ENCODE measurements at places on chromosomes 4 and X.

- no peak for DNase-seq
Observed at GRCh38 chrX:118595501-118596042, 100.0 kb downstream of the DOCK11 start.

GRCh38 chrX:147174591-147174990 lies 360.0 kb upstream of the CXorf51A start:
- DNase-seq, result no peak

- no peak for DNase-seq
Observed at GRCh38 chrX:11665168-11666111, at the start of gene ARHGAP6. Gene ARHGAP6, minus strand, starts transcription at chrX:11665920. Its CDS starts 1,092 bp downstream, at chrX:11664828.

DNA sequence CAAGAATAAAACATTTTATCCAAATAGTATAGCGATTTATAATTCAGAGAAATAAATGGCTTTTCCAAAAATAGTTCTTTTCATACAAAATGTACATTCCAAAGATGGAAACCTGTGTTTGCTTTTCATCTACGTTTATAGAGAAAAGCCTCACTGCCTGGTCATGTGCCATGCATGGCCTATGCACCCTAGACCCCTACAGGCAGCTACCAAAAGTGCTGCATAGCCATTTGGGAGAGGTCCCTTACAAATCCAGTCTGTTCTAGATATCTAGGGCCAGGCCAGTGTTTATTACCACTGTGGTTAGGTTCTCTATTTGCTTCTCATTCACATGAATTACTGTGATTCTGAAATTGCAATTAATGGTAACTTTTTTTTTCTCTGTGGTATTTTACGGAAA lies 17.2 kb downstream of the HMGB2 start:
- no peak for DNase-seq

DNA sequence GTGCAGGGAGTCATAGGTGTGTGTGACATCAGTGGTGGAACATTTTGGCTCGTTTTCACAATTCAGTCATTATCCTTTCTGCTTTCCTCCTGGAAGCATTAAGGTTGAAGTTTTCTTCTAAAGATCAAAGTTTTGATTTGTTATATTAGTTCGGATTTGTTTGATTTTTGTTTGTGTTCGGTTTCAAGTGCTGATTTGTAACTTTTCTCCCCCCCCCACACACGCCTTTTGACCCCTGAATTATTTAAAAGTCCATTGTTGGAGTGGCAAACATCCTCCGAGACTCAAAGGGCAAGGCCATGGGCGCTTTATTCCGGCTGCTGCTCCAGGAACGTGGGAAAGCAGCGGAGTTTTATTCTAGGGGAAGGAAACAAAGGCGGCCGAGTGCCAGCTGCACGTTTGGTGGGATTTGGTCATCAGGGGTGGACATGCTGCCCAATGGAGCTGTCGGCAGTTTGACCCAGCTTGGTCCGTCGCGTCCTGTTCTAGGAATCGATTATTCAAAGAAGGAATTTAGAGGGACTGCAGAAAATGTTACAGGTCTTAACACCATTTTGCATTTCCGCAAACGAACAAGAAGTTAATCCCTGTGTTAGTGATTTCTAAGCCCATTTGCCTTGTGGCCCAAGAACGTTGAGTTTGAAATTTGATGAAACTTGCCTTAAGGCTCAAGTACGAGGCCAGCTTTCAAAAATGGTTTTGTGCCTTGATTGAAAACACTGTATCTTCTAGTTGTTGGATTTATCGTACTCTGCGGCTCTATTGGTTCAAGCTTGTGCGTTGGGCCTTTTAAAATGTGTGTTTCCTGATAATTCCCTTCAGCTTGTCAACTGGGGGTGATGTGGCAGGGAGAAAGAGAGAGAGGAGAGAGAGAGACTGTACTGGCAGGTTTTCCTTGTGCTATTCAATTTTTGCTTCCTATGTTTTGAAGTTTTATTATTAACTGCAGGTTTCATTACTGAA lies 565 bp upstream of the ZNF41 start:
- no peak for DNase-seq

DNA sequence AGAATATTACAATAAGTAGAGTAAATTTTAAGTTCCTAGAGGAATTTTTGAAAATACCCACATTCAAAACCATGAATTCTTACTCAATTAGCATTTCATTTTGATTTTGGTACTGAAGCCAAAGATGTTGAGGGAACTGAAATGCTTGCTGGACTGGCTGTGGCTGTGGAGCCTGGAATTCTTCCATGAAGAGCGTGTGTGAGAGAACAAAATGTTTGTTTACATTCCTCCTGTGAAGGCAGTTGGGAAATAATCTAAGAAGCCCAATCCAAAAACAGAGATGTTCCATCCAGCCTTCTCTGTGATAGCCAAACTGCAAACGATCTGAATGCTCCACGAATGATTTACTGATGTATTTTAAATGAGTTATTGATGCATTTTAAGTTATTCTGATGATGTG lies 3.8 kb upstream of the ADH1B start:
- DNase-seq, result no peak

GRCh38 chrX:23292354-23292987 lies 42.2 kb upstream of the PTCHD1 start:
- DNase-seq, result no peak

GRCh38 chrX:72307646-72308051 lies 1.9 kb upstream of the CITED1 start:
- DNase-seq, result no peak

DNA sequence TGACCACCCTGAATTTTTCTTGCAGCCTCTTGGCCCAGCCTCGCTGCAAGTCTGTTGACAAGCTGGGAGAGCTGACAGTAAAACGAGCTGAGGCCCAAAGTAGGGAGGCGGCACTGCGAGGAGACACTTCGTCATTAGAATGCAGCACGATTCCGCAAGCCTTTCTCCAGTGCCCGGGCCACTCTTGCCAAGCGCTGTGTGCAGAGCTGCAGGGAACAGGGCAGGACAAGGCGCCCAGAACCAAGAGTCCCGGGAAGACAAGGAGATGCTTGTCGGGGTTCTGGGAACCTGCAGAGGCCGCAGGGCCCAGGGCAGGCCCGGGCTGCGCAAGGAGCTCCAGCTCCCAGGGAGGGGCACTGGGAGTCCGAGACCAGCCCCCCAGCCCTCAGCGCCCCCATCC lies 187.1 kb downstream of the BCOR start:
- no peak for DNase-seq

DNA sequence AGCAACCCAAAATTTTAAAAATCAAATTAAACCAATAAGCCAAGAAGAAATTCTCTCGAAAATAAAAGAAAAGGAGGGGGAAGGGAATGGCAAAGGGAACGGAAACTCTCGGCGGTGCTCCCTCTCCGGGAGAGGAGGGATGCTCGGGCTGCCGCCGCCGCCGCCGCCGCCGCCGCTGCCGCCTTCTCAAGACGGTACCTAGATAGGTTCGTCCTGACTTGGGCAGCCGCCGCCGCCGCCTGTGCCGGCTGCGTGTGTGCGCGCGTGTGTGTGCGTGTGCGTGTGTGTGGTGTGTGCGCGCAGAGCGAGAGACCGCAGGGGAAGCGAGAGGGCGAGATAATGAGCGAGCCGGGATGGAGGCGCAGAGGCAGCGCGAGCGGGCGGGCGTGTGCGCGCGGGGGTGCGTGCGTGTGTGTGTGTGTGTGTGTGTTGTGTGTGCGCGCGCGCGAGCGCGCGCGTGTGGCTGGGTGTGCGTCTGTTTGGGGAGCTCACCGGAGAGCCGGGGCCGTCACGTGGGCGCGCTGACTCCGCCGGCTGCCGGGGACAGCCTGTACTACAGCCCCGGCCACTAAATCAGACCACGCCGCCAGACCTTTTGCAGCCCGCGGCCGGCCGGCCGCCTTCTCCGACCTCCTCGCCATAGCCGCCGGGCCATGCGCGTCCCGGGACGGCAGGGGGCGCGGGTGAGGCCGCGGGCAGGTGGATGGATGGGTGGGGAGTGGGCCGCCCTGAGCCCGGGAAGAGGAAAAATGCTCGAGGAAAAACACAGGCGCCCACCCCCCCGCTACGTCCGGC lies 111.6 kb downstream of the DHX15 start:
- DNase-seq, result peak; percentile 23

DNA sequence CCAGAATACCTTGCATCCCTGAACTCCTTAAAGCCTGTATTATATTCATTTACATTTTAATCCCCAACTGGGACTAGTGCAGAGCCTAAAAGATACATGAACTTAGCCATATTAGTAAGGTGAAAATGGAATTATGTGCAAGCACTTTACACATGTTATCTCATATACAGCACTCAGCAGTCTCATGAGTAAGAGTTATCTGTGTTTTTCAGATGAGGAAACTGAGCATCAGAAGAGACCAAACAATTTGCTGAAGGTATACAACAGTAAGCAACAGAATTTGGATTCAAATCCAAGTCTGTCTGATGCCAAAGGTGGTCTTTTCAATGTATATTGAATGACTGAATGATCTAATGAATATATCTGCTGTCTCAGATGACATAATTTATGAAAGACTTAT lies 12.3 kb downstream of the ATP7A start:
- DNase-seq, result no peak

DNA sequence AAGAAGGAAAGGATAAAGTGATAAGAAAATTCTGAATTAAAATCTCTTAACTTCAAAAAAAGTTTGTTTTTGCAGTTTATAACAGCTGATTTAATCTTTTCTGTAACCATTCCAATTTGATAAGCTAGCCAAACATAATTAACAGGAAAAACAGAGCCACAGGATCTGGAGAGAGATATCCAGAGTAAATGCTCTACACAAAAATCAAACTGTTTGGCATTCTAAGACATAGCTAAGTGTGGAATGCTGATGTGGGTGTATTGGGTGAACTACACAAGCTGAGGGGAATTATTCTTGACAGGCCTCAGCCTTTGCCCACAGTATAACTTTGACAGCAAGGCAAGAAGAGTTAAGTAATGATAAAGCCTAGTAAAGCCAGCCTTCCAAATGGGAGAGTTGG lies 184.8 kb downstream of the GABRG1 start:
- no peak for DNase-seq

GRCh38 chr4:83170952-83171399 lies 56.4 kb upstream of the PLAC8 start:
- no peak for DNase-seq

DNA sequence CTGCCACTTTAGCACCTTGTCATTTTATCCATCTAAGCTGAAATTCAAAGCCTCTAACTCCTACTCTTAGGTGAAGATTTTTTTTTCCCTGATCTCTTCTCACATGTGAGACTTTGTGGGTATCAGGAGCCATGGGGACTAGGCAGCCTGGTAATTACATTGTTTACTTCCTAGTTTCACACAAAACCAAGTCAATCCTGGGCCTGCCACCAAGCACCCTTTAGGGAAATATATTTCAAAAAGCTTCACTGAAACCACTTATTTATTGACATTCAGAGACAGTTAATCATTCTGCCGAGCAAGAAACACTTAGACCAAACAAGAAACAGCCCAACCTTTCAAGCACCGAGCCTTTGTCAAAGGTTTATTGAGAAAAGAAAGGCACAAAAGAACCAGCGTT lies 200.0 kb downstream of the RELL1 start:
- no peak for DNase-seq

DNA sequence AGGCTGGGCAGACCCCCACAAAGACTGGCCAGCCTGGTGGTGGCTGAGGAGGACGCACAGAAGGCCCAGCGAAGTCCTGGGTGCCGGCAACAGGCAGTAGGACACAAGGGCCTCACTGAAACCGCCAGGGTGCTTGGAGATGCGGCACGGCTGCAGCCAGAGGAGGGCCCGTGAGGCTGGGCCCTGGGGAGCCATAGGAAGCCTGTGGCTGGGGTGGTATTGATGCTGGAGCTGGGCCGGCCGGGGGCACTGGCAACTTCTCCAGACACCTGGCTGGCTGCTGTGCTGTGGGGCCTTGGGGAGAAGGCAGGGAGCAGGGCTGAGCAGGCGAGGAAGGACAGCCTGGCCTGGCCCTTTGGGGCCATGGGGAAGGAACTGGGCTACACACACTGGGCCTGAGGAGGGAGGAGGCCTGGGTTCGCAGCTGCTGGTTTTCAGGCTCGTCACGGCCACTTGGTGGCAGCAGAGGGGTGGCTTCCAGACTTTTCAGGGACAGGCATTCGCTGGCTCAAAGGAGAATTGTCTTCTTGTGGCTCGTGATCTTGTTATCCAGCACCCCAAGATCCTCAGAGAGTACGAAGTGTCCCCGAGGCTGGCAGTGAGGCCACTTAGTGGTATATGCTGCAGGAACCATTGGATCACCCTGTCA lies 37.2 kb downstream of the ATP2B3 start:
- peak; percentile 29 for DNase-seq

- no peak for DNase-seq
Observed at GRCh38 chrX:49761481-49761880, 65.7 kb upstream of the PAGE1 start.

DNA sequence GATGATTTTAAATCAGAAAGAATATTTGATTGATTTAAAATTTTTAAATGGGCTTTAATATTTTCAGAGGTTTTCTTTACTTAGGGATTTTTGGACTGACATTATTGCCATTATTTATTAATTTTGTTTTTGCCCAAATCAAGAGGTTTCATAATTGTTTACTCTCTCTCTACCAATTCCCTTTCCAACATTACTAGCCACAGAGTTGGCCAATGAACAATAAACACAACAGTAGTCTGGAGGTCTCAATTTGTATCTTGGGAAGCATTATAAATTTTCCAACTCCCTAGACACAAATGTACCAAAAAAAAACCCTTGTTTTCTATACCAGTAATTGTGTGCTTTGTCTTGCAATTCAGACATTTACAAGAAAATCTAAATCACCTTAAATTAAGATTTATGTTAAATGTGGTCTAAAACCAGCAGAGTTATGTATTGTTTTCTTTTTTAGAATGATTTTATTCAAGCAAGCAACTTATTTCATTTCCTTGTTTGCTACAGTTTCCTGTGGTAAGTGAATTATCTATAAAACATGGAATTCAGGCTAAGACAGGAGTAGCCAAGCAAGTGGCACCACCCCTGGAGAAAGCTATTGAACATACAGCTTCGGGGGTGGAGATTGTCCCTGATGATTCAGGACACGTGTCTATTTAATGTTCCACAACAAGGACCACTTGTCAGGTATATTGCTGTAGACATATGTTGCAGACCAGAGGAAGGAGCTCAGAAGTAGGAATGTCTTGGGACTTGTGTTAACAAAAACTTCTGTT lies 622 bp downstream of the KLKB1 start:
- no peak for DNase-seq

DNA sequence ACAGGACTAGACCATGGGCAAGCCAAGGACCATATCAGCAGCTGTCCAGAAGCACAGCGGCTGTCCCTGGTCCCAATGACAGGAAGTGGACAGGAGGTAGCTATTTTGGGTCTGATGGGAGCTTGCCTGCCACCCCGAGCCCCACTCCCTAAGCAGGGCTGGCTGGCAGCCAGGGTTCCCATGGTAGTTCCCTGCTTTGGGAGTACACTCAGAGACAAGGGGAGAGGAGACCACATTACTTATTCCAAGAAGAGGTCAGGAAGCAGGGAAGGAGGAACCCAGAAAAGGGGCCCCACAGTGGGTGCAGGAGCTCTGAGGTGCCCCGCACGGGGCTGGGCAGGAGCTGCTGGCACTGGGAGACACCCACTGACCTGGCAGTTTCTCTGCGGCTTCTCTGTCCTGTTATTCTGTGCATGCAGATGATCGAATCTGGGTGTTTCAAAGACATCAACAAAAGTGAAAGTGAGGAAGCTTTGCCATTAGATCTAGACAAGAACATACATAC lies 36.3 kb downstream of the HTT-AS start:
- no peak for DNase-seq

Data from stimulated activated CD8-positive, alpha-beta memory T cell treated with anti-CD3 and anti-CD28 coated beads, Interleukin-4, amount 100 ng/mL, for 24 hours (primary cell).